ENCODE measurements at places on chromosomes 7 and 10.

- DNase-seq: no peak
These were observed 50.4 kb downstream of the CASD1 start for GRCh38 chr7:94559972-94560371.

- DNase-seq: no peak
These were observed 52.6 kb downstream of the PFKP start for GRCh38 chr10:3119796-3120459.

DNA sequence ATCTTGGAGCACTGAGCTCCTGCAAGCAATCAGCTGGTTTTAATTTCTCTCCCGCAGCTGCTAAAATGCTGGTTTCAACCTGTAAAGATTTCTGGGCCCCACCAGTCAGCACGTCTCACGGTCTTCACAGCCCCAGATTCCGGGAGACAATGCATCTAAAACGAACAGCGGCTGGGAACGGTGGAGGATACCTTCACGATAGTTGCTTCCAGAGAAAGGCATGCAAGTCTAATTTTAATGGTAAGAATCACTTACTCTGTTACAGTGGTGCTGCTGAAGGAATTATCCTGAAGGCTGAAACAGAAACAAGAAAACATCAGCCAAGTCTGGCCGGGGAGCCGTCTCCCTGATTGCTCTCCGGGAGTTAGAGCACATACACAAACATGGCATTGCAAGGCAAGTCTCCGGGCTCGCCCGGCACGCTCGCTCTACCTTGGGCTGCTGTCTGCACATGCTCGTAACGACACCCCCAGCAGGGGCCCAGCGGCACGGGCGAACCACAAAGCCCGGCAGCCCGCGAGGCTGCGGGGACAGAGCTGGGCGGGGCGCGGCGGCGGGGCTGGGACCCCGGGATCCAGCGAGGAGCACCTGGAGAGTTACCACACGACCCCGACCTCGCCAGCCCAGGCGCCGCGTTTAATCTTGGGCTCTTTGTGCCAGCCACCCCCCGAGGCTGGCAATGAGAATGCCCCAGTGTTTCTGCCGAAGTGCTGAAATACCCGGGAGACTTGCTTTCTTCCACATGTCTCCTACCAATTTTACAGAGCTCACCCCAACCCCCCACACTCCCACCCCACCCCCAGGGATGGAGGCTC lies at the start of gene FAM13C:
Gene FAM13C, minus strand, starts transcription at position 406 of the 815 bp plus-strand sequence. Its CDS starts 89 bp downstream, at position 317.
- DNase-seq: no peak

DNA sequence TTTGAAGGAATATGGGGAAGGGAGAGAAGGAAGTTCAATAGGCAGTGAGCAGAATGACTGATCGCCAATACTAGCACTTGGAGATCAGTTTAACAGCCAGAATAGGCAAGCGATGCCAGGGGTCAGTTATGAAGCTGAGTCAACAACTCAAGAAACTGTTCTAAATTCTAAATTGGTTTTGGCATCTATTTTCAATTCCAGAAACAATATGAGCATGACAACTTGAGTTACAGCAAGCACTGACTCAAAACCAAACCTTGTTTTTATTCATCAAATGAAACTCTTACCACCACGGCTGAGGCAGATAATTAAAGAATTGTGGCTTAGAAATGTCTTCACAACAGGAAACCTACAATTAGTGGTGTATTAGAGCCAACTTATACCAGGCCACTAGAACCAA lies 180.5 kb upstream of the ASAH2 start:
- DNase-seq: no peak
